Progenitor cell of endocrine pancreas (in vitro differentiated cells): ENCODE measurements at places on chromosomes 2 and 18. TPM values are rescaled to one million over a fixed set of nuclear protein-coding genes. Genes with fewer than 3 reads are reported as not detected.

DNA sequence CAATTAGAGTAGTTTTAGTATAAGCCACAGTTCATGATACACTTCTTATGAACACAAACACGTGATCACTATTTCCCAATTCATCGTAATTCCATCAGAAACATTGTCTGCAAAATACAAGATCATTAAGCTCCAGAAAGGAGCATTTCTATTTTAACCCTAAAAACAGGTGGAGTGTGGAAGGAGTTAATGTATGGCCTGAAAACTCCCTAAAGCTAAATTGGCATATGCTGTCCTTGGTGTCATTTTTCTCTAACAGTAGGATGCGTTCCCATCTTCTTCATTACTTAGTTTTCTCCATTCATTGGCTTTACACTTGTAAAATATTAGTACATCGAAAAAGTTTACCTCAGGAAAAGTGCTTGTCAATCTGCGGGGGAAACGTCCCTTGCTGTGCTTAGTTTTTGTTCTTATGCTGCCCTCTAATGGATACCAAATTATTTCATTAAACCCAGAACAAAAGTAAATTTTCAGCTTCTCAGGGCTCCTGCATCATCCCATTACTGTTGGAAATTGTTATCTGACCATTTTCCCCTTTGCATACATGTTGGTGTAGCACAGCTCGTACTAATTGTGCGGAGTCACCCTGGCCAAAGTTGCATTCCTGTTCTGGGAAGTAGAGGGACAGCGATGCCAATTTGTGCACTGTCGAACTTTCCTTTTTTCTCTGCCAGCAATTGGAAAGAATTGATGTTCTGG lies 153.4 kb downstream of the GPD2 start:
- H3K27ac ChIP-seq: no peak overlapping the region
- H3K4me1 ChIP-seq: peaks cover 38% of the 10 kb centered on the region
- no peaks in the 10 kb centered on the region for H3K36me3 ChIP-seq
- no peak overlapping the region for H3K4me3 ChIP-seq
- no peaks in the 10 kb centered on the region for H3K27me3 ChIP-seq

- no peak overlapping the region for H3K4me3 ChIP-seq
- DNase-seq: no peak
- peaks cover 49% of the 10 kb centered on the region for H3K27me3 ChIP-seq
- peaks cover 2% of the 10 kb centered on the region for H3K36me3 ChIP-seq
- no peak overlapping the region for H3K27ac ChIP-seq
Observed at GRCh38 chr18:25240420-25240770, 111.6 kb downstream of the ZNF521 start.

DNA sequence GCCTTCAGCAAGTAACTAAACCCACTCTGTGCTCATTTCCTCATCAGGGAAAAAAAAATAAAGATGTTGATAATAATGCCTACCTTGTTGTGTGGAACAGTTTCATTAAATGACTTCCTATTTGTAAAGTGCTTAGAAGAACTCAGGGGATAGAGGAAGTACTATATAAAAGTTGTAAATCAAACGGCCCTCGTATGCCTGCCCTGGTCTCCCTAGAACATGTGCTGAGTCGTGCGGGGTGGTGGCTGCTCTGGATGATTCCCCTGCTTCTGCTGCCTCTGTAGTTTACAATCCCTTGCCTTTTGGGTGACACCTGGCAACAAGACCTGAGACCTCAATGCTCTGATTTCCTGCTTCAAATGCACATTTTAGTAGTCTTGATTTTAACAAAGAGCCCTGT lies 170.0 kb downstream of the CERS6 start:
- peaks cover 2% of the 10 kb centered on the region for H3K36me3 ChIP-seq
- peaks cover 26% of the 10 kb centered on the region for H3K4me1 ChIP-seq
- no peak overlapping the region for H3K4me3 ChIP-seq
- H3K27ac ChIP-seq: no peak overlapping the region
- no peak for DNase-seq

DNA sequence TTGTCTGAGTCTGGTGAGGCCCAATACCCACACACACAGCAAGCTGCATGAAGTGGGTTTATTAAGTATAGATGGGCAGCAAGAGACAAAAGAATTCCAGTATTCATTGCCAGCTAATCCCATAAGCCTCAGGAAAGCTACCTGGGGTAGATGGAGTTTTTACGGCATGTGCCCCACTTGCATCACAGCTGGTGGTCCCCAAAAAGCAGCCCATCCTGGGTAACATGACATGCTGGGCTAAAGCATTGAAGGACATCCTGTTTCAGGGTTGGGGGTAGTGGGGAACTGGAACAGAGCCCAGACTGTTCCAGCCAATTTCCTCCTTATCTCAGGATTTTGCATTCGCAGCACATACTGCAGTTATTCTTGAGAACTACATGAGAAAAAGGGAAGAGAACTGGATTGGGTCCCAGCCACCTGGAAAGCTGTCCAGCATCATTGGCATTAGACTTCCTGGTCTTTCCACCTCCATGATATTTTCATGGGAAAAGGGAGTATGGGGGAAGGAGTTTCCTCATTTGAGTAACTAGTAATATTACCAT lies 240.1 kb upstream of the MMADHC start:
- no peaks in the 10 kb centered on the region for H3K36me3 ChIP-seq
- no peak for DNase-seq
- H3K4me3 ChIP-seq: no peak overlapping the region

DNA sequence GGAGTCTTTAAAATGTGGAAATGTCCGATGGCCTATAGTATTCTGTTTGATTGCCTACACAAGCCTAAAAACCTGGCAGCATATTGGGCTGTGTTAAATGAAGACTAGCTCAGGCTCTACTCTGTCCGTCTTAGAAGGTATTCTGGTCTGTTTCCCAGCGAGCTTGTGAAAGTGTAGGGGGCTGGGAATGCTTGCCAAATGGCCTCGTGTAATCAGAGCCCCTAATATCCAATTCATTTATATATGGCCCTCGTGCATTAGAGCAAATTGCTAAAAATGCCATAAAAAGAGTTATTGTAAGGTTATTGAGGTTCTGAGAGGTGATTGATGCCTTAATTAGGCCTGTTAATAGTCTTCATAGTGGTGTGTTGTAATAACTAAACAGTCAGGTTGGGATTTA lies 1500.4 kb downstream of the DPP10 start:
- peaks cover 6% of the 10 kb centered on the region for H3K27me3 ChIP-seq
- no peaks in the 10 kb centered on the region for H3K36me3 ChIP-seq
- no peak overlapping the region for H3K4me3 ChIP-seq
- H3K27ac ChIP-seq: no peak overlapping the region

DNA sequence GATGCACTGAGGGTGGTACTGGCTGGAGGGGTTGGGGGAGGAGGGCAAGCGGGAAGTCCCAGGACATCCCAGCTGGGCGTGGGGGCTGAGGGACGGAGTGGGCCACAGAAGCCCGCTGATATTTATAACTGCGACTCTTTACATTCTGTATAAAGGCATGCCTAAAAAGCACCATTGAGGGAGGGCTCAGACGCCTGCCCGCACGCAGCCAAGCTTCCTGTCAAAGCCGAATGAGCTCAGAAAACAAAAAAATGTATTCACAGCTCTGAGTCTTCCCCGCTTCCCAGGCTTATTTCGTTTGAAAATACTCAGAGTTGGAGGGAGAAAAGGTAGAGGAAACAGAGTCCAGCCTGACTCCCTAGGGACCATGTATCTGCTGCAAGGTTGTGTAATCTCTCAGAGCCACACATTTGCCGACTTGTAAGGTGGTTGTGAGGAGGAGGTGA lies 170.1 kb upstream of the HAAO start:
- peaks cover 39% of the 10 kb centered on the region for H3K4me1 ChIP-seq
- no peaks in the 10 kb centered on the region for H3K36me3 ChIP-seq
- DNase-seq: no peak
- H3K27me3 ChIP-seq: no peaks in the 10 kb centered on the region
- H3K4me3 ChIP-seq: no peak overlapping the region

DNA sequence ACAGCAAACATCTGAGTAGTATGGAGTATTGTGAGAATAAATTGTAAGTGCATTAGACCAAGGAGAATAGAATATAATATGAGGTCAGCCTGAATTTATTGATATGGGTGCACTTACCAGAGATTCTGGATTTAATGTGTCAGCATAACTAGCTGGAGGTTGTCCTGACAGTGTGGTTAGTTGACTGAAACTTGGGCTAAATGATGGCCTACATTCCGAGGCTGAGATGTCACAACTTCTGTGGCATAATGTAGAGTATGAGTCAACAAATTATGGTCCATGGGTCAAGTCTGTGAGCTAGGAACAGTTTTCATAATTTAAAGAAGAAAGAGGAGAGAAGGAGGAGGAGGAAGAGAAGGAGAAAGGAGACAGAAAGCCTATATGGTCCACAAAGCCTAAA lies 127.6 kb downstream of the QPCT start:
- H3K4me1 ChIP-seq: peaks cover 36% of the 10 kb centered on the region
- no peaks in the 10 kb centered on the region for H3K36me3 ChIP-seq
- no peak overlapping the region for H3K4me3 ChIP-seq
- H3K27ac ChIP-seq: no peak overlapping the region
- no peaks in the 10 kb centered on the region for H3K27me3 ChIP-seq

DNA sequence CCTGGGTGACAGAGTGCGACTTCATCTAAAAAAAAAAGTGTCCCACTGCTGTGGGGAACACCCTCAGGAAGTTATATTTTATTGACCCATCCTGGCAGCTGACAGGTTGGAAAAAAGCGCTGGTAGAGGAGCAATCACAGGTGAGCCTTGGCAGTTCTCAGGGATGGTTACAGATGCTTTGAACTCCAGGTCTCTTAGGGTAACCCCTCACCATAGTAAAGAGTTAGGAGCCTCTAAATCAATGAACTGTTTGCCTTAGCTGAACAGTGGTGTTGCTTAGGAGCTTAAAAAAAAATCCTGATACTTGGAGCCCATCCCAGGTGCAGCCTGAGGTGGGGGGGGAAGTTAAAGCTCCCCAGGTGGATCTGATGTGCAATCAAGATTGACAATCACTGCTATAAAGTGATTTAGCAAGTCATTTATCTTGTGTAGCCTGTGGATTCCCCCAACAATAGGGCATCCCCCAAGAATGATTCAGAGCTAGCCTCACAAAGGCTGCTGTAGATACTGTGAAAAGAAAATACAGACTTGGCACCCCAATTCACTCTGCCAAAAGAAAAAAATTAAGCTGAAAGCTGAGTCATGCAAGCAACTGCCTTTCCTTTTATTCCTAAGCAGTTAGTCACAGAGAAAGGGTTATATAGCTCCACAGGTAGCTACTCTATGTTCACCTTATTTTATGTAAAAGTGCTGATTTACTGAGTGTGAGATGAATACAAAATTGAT lies 14.8 kb downstream of the SLC16A14 start:
- H3K27ac ChIP-seq: no peak overlapping the region
- H3K27me3 ChIP-seq: no peaks in the 10 kb centered on the region
- H3K4me3 ChIP-seq: no peak overlapping the region
- H3K4me1 ChIP-seq: no peaks in the 10 kb centered on the region

- H3K27me3 ChIP-seq: no peaks in the 10 kb centered on the region
- H3K36me3 ChIP-seq: no peaks in the 10 kb centered on the region
- DNase-seq: no peak
- H3K4me3 ChIP-seq: no peak overlapping the region
Observed at GRCh38 chr18:50523165-50523564, 36.7 kb upstream of the MAPK4 start.

- peak; percentile 51 for DNase-seq
- peaks cover 84% of the 10 kb centered on the region for H3K27me3 ChIP-seq
- H3K4me1 ChIP-seq: peaks cover 32% of the 10 kb centered on the region
- H3K36me3 ChIP-seq: no peaks in the 10 kb centered on the region
Observed at GRCh38 chr2:120741571-120742561, 6.2 kb downstream of the GLI2 start.

- H3K4me1 ChIP-seq: no peaks in the 10 kb centered on the region
- H3K27me3 ChIP-seq: peaks cover 4% of the 10 kb centered on the region
- H3K36me3 ChIP-seq: no peaks in the 10 kb centered on the region
- no peak overlapping the region for H3K4me3 ChIP-seq
- DNase-seq: no peak
Observed at GRCh38 chr18:23958036-23958435, 56.5 kb upstream of the TTC39C start.

GRCh38 chr2:70979180-70979488 lies 704 bp downstream of the ANKRD53 start:
- no peak for DNase-seq
- H3K27me3 ChIP-seq: no peaks in the 10 kb centered on the region
- H3K27ac ChIP-seq: peak overlapping the region; percentile 29
- H3K36me3 ChIP-seq: no peaks in the 10 kb centered on the region

GRCh38 chr18:2641638-2642037 lies 13.9 kb upstream of the SMCHD1 start:
- H3K27ac ChIP-seq: no peak overlapping the region
- H3K4me3 ChIP-seq: no peak overlapping the region
- DNase-seq: no peak
- H3K36me3 ChIP-seq: no peaks in the 10 kb centered on the region

DNA sequence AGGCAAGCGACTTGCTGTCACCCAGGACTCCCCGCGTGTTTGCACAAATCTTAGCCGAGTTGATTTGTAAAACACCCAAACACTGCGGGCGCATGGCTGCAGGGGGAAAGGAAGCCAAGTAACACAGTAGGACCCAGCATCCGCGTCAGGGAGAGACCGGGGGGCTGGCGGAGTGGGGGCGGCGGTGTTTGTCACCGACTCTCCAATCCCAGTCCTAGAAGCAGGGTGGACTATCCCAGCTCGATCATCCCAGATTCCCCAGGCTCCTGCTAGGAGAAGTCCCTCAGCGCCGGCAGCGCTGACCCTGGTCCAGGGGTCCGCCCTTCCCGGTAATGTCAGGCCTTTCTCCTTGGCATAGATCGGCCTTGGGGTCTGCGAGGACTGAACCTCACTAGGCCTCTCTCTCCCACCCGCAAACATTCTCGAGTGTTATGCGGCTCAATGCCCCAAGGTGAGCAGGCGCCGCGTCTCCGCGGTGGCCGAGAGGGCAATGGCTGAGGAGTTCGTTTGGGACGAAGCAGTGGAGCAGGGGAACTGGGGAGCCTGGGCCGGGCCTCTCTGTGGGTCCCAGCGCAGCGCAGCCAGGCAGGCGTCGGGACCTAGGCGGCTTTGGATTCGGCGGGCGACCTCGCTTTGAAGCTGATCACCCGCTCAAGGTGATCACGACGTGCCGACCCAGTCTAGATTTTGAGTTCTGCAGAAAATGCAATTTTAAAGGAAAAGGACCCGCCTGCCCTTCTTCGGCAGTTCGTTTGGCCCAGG lies 1.5 kb upstream of the GDF7 start:
- peaks cover 2% of the 10 kb centered on the region for H3K4me1 ChIP-seq
- peaks cover 86% of the 10 kb centered on the region for H3K27me3 ChIP-seq

DNA sequence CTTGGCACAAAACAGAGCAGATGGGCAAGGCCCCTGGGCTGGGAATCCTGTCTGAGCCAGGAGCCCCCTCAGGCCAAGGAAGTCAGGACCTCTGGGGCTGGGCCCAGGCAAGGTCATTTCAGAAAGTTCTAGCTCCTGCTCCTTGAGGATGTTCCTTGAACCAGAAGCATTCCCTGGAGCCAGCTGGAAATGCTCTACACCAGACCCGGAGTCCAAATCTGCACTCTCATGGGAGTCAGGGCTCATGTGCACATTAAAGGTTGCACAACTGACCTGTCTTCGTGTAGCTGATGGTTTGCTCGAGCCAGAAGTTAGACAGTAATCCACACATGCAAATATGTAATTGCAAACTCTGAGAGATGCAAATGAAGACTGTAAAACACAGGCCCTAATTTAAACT lies 18.0 kb downstream of the PARD6G start:
- no peak for DNase-seq
- no peaks in the 10 kb centered on the region for H3K36me3 ChIP-seq
- no peak overlapping the region for H3K4me3 ChIP-seq
- H3K27me3 ChIP-seq: no peaks in the 10 kb centered on the region
- H3K4me1 ChIP-seq: peaks cover 3% of the 10 kb centered on the region
- no peak overlapping the region for H3K27ac ChIP-seq

CCDC148 gene
- 3.9 and 4.6 TPM in 2 replicates for total RNA-seq

EPG5 gene
- 35.3 and 38.3 TPM in 2 replicates for total RNA-seq

MYO3B gene
- total RNA-seq: 0.22 TPM in 1 of 2 replicates, not detected in the other

EIF2AK3 gene
- total RNA-seq: 20.5 and 28.1 TPM in 2 replicates

CASP10 gene
- total RNA-seq: 9.0 and 9.9 TPM in 2 replicates

C1QL2 gene
- 0.14 and 0.24 TPM in 2 replicates for total RNA-seq

PLGLB2 gene
- total RNA-seq: 7.2 and 8.3 TPM in 2 replicates

PROM2 gene
- total RNA-seq: 14.2 and 16.9 TPM in 2 replicates
